ENCODE measurements at places on chromosomes 11 and 22.

DNA sequence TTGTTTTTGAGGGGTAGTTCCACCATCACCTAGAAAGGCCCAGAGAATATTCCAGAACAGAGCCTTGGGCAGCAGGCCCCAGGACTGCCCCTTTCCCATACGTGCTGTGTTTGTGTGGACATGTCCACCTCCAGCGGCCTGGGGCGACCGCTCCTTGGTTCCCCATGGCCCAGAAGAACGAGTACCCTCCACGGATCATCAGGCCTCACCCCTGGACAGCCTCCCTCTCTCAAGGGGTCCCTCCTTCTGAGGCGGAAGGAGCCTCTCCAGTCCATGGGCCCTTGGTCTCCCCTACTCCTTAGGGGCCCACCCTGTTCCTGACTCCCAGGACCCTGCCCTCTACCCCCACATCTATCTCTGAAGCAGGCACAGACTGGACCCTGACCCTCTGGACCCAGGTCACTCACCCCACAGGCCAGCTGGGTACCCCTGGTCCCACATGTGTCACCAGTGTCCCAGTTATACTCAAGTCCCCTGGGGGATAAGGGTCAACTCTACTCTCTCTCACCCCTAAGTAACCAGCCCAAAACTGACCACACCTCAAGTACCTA lies 32.6 kb downstream of the IGLL5 start:
- no peaks in the 10 kb centered on the region for H3K36me3 ChIP-seq
- DNase-seq, result no peak
- H3K4me3 ChIP-seq, result no peak overlapping the region

DNA sequence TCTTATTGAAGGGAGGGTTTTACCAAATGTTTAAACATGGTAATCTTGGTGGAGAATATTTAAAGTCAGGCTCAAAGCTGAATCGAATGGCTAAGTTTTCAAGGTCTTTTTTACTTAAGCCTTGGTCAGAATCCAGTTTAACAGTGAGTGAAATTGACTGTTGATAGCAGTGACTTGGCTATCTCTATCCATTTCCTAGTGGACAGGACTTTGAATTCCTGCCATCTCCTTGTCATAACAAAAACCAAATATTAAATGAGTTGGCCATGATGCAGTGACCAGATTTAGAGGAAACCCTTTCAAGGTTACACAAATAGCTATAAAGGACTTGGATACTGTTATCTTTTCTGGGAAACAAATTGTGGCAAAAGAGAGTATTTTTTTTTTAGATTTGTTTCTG lies 92.0 kb downstream of the JRKL start:
- H3K4me3 ChIP-seq, result no peak overlapping the region
- peaks cover 3% of the 10 kb centered on the region for H3K4me1 ChIP-seq
- H3K27me3 ChIP-seq, result no peaks in the 10 kb centered on the region
- DNase-seq, result no peak
- H3K27ac ChIP-seq, result no peak overlapping the region

DNA sequence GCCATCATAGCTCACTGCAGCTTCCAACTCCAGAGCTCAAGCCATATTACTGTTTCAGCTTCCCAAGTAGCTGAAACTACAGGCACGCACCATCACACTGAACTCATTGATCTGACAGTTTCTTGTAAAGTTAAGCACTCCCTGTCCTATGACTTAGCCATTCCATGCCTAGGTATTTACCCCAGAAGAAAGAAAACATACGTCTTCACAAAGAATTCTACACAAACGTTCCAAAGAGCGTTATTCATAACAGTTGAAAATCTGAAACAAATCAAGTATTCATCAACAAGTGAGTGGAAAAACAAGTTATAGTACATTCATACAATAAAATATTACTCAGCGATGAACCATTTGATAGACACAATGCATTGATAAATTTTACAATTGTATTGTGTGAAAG lies 7.8 kb upstream of the NLRP10 start:
- H3K27me3 ChIP-seq, result no peaks in the 10 kb centered on the region
- H3K4me1 ChIP-seq, result no peaks in the 10 kb centered on the region
- H3K4me3 ChIP-seq, result no peak overlapping the region
- no peak for DNase-seq
- H3K36me3 ChIP-seq, result no peaks in the 10 kb centered on the region

DNA sequence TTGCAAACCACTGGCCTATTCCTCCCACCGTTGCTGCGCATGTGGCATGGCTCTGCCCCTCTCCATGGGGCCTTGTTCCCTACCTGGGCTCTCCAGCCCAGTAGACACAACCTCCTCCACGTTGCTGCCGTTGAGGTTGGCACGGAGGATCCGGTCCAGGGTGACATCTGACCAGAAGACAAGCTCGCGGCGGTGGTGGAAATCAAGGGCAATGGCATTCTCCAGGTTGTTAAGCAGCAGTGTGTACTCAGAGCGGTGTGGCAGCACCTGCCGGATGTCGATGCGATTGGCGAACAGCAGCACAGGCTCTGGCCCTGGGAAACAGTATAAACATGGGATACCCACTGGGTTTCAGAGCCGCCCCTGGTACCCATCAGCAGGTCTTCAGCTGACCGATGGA lies 23.8 kb downstream of the LRP4 start:
- H3K4me3 ChIP-seq, result no peak overlapping the region
- no peak overlapping the region for H3K27ac ChIP-seq
- no peak for DNase-seq

DNA sequence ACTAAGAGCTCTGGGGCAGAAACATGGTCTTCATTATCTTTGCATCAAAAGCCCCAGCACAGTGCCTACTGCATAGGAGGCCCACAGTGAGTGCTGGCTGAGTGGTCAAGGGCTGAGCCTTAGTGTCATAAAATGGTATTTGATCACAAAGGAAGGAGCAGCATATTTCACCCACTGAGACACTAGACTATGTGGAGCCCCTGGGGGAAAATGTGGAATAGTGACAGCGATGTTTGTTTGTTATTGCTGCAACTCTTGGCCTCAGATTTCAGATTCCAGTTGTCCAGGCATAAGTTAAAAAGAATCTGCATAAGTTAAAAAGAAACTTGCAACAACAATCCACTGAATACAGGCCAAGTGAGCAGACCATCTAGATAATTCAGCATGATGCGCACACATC lies 7.0 kb downstream of the KIRREL3 start:
- H3K4me1 ChIP-seq, result no peaks in the 10 kb centered on the region
- no peak for DNase-seq
- no peaks in the 10 kb centered on the region for H3K36me3 ChIP-seq
- no peak overlapping the region for H3K4me3 ChIP-seq

DNA sequence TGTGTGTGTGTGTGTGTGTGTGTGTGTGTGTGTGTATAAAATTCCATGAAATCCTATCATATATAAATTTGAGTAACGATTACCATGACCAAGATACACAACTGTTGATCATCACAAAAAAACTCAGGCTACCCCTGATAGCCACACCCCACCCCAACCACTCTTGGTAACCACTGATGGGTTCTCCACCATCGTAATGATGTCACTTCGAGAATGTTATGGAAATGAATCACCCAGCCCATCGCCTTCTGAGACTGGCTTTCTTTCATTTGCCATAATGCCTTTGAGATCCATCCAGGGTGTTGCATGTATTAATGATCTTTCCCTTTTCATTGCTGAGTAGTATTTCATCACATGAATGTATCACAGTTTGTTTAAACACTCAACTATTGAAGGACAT lies 496.0 kb downstream of the MIAT start:
- no peak for DNase-seq
- H3K27ac ChIP-seq, result no peak overlapping the region
- H3K27me3 ChIP-seq, result peaks cover 21% of the 10 kb centered on the region
- H3K4me3 ChIP-seq, result no peak overlapping the region

DNA sequence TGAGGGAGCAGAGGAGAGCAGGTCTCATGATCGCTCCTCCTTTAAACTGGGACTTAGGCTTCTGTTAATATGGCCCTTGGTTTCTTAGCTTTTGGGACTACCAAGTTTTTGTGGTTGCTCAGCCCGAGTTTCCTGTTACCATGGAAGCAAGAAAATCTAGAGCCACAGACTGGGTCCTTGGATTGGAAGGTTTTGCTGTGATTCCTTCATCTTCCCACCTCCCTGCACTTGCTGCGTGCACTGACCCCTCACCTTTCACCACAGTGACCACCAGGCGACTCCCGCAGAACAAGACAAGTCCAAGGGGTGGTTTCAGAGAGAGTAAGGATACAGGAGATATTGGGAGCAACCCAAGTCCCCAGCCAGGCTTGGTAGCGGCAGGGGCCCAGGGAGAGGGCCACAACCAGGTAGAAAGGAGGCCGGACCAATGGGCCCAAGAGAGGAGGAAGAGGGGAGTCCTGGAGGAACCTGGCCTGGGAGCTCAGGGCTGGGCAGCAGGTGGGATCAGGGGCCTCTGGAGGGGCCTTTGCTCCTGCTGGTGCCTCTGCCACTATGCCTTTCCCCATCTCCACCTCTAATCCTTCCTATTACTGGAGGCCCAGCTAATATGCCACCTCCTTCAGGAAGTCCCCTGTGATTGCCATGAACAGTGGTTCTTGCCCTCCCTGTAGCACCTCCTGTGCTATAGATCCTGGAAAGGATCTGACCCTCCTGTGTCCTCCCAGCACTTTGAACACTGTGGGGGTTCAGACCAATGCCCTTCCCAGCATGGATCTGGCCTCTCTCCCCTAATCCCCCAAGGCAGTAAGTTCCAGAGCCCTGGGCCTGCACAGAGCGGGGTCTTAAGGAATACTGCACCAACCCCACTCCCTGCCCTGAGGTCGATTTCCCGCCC lies 21.2 kb downstream of the CSF2RB start:
- no peaks in the 10 kb centered on the region for H3K4me1 ChIP-seq
- DNase-seq, result no peak
- H3K4me3 ChIP-seq, result no peak overlapping the region
- H3K27ac ChIP-seq, result no peak overlapping the region
- H3K27me3 ChIP-seq, result peaks cover 11% of the 10 kb centered on the region
- H3K36me3 ChIP-seq, result no peaks in the 10 kb centered on the region

- H3K4me3 ChIP-seq, result no peak overlapping the region
- no peak for DNase-seq
These were observed 18.0 kb upstream of the BID start for GRCh38 chr22:17792299-17792698.

- H3K36me3 ChIP-seq, result no peaks in the 10 kb centered on the region
- no peak for DNase-seq
- H3K27ac ChIP-seq, result no peak overlapping the region
- H3K4me1 ChIP-seq, result peaks cover 10% of the 10 kb centered on the region
- no peak overlapping the region for H3K4me3 ChIP-seq
These were observed 161.1 kb downstream of the KIRREL3 start for GRCh38 chr11:126839496-126839895.

GRCh38 chr11:35486934-35487333 lies 38.5 kb downstream of the PAMR1 start:
- DNase-seq, result no peak
- H3K27ac ChIP-seq, result no peak overlapping the region
- H3K4me1 ChIP-seq, result no peaks in the 10 kb centered on the region
- no peak overlapping the region for H3K4me3 ChIP-seq

GRCh38 chr11:76642341-76642740 lies 28.2 kb downstream of the LRRC32 start:
- peaks cover 4% of the 10 kb centered on the region for H3K4me1 ChIP-seq
- peaks cover 7% of the 10 kb centered on the region for H3K27me3 ChIP-seq
- no peak for DNase-seq
- no peak overlapping the region for H3K4me3 ChIP-seq
- H3K36me3 ChIP-seq, result no peaks in the 10 kb centered on the region
- H3K27ac ChIP-seq, result no peak overlapping the region

DNA sequence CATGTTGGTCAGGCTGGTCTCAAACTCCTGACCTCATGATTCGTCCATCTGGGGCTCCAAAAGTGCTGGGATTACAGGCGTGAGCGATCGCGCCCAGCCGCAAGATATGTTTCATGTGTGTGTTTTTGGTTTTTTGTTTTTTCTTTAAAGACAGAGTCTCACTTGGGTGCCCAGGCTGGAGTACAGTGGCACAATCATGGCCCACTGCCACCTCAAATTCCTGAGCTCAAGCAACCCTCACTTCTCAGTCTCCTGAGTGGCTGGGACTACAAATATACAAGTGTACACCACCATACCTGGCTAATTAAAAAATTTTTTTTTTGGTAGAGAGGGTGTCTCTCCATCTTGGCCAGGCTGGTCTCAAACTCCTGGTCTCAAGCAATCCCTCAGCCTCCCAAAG lies 8.4 kb downstream of the TIGD3 start:
- H3K36me3 ChIP-seq, result no peaks in the 10 kb centered on the region
- H3K4me1 ChIP-seq, result peaks cover 17% of the 10 kb centered on the region
- H3K4me3 ChIP-seq, result no peak overlapping the region
- DNase-seq, result no peak
- no peak overlapping the region for H3K27ac ChIP-seq

DNA sequence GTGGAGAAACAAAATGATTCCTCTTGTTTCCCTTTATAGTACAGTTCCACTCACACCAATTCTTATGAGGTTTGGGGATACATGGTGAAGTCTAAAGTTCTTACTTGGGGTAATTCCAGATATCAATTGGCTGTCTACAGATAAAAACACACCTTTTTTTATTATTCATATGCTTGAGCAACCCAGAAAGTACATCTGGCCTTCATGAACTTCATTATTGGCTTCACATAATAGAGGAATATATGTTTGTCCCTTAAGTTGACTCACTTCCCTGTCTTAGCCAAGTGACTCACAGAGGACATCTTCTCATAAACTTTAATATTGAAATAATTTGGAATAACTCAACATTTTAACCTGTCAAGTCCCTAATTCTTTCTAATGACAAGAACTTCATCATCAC lies 36.3 kb upstream of the SOX6 start:
- H3K4me3 ChIP-seq, result no peak overlapping the region
- H3K27ac ChIP-seq, result no peak overlapping the region
- H3K4me1 ChIP-seq, result peaks cover 28% of the 10 kb centered on the region

Measured in progenitor cell of endocrine pancreas (in vitro differentiated cells).